ENCODE measurements at places on chromosomes 7 and 10.

DNA sequence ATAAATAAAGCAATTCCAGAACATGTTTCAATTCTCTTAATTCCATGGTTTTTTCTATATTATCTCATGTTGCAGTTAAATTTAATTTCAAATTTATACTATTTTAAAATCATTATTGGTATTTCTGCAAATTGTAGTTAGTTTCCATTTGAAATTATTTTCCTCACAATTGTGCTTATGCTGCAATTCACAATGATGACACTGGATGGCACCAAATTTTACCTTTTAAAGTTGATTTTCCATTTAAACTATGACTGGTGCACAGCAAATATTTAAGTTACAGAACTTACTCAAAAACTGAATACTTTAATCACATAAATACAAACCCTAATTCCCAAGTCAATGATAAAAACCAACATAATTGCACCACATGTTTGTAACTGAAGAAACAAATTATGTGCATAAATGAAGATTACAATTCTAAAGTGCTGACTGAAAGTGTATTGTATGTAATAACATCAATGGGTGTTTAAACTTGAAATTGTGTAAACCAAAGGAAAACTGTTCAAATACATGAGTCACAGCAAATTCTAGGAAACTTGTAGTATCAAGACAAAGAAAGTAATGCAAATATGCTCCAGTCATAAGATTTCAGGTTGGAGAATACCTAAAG lies 75.3 kb upstream of the AASS start:
- DNase-seq = no peak

- no peak for DNase-seq
Measured at GRCh38 chr7:101410743-101411507, 48.2 kb downstream of the COL26A1 start.

GRCh38 chr7:28473571-28474281 lies 61.4 kb downstream of the CREB5 start:
- no peak for DNase-seq

DNA sequence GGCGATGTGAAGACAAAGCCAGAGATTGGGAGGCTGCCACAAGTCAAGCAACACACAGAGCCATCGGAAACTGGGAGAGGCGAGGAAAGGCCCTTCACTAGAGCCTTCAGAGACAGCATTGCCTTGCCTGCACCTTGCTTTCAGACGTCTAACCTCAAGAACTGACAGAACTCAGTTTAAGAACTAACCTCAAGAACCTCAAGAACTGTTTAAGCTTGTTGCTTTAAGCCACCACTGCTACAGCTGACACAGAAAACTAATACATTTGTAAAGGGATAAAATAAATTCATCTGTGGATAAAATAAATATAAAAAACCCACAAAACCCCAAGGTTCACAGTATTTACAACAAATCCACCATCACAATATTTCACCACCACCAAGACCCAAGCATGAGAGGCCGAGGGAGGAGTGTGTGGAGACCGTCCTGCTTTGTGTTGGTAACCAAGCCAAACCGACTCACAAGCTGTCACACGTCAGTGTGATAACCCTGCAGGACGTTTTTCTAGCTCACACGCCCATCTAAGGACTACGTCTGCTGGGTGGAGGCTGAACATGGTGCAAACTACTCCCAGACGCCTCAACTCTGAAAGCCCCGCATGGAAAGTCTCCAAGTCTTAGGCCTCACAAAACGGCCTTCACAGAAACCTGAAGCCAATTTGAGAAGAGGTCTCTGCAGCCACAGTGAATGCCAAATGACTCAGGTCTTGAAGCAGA lies 116.8 kb downstream of the ABLIM1 start:
- no peak for DNase-seq

DNA sequence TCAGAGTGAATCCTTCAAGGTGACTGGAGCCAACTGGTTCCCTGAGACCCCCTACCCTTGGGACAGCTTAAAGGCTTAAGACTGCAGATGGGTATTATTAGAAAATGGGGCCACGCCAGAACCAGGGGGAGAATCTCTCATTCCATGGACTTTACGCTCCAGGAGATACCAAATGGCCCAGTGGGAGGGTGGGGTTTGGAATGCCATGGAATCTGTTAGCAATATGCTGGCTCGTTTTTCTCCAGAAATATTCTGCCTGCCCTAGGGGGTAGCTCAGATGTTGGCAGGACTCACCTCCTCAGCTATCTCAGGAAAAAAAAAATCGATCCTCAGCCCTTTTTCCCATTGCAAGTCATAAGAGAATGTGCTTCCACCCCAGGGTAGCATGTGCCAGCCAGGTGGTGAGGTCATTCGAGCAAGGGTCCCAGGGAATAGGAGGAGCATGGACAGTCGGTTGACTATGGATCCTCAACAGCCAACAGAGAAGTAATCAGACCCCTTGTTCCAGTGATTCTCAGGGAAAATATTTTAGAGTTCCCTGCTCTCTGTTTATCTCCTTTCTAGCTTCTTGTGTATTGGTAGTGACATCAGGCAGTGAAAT lies 22.9 kb downstream of the SVIL start:
- no peak for DNase-seq

GRCh38 chr10:17871036-17871435 lies 61.9 kb downstream of the MRC1 start:
- DNase-seq = no peak

DNA sequence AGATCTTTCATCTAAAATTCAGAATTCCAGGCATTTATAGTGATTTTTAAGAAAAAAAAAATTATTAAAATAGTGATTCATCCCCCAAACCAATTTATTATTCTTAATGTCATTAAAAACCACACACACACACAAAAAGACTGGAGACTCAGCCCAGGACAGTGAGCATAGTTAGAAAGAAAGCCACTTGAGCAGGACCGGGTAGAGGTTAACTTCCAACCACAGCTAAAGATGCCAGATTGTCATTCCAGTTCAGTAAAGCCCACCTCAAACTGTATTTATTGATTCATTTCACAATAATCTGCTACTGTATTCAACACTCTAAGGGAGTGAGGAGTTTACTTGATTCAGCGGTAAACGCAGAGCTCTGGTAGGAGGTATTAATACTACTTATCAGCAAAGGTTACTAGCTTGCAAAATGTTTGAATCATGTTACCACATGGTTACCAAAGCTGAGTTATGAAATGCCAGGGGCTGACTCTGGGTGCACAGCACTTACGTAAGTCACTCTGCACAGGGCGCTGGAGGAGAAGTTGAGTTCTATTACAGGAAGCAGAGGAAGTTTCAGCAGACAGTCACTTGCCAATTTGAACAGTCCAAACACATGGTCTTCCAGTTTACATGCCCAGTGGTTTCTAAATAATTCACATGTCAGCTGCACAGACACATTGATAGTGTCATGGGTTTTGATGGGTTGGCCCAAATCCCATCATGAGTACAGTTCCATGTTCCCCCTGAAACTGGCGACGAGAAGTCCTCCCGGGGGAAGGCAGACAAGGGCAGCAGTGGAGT lies 64.6 kb downstream of the KLF6 start:
- DNase-seq = no peak

DNA sequence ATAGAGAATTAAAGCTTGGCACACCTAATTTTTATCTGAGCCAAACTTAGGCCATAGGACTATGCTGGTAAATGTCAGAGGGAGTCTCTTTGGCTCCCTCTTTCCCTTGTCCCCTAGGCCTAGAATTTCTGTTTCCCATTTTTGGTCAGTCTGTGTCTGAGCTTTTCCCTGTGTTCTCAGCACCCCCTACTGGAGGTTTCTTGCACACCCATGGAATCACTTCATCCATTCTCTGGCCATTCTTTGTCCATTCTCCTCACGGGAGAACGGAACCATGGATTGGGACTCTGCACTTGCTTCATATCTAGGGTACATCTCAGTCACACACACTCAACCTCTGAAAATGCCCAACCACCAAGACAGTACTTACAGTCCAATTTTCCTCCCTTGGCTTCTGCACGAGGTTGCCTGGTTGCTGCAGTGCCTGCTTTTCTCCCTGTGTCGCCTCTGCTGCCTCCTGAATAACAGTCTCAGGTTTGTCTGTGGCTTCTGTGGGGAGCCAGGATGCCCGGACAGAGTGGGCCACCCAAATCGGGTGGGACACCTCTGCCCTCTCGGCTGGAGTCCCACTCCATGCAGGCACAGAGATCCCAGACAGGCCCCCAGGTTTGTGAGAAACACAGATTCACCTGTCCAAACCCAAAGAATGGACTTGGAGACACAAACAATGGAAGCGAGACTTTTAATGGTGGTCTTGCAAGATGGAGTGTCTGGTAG lies 35.1 kb upstream of the DNAH11 start:
- peak; percentile 2 for DNase-seq

GRCh38 chr10:117541909-117542705 lies 439 bp upstream of the EMX2 start:
- DNase-seq = no peak

DNA sequence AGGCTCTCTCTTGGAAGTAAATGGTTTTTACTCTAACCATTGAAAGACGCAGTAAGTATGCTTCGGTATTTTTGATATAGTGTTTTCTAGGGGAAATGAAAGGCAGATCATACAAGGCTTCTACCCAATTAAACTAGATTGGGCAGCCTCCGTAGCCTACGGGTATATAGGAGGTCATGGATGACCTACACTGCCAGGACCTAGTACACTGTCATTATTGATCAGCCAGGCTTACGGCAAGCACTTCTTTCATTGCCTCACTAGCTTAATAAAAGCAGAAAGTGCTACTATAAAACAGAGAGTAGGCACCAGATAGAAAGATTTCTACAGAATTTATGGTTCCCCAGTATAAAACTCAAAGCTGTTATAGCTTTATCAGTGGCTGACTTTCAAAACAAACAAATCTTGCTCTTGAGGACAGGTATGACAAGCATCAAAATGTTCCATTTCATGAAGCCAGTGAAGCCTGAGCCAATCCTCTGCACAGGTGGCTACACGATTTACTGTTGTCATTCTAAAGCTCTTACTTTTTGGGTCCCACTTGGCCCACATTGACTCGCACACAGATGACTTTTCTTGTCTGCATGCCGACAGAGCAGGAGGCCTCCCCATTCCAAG lies 358.1 kb downstream of the THSD7A start:
- DNase-seq = no peak

GRCh38 chr10:129825826-129826225 lies 138.2 kb downstream of the EBF3 start:
- no peak for DNase-seq

GRCh38 chr7:80790877-80791276 lies 128.0 kb downstream of the SEMA3C start:
- DNase-seq = no peak

GRCh38 chr7:95089414-95090315 lies 182.3 kb downstream of the PPP1R9A start:
- DNase-seq = no peak

DNA sequence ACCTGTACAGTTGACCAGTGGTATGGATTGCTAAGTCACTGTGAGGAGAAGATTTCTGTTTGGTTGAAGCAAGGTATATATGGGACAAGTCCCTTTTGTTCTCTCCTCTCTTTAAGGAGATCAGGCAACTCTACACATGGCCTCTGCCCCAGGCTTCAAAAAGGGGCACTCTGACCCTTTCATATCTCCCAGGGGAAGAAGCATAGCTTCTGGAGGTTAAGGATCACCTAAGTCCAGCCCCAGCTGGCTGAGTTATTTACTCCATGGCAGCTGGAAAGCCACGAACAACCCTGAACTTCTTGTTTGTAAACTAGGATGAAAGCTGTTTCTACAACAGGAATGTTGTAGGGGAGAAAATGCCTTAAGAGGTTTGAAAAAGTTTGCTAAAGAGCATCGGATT lies 129.2 kb upstream of the FEZF1 start:
- no peak for DNase-seq

- no peak for DNase-seq
Measured at GRCh38 chr7:102036958-102037357, 219.5 kb downstream of the CUX1 start.

- DNase-seq = no peak
Measured at GRCh38 chr10:22218448-22218847, 633 bp upstream of the EBLN1 start.

DNA sequence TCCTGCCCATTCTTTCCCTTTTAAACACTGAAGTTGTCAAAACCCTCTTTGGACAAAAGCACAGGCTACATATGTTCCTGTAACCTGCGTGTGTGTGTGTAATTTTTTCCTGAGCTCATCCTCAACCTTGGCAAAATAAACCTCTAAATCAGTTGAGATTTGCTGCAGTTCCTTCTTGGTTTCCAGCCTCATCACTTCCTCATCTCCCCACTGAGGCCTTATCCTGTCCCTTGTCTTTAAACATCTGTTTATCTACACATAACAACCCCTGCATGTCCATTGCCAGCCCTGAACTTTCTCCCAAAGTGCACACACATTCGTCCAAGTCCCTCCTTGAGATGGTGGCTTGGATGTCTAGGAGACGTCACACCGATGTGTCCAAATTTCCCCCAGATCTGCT lies 35.5 kb downstream of the LYZL2 start:
- DNase-seq = no peak

- no peak for DNase-seq
Measured at GRCh38 chr7:54245020-54245419, 297.2 kb upstream of the VSTM2A start.

DNA sequence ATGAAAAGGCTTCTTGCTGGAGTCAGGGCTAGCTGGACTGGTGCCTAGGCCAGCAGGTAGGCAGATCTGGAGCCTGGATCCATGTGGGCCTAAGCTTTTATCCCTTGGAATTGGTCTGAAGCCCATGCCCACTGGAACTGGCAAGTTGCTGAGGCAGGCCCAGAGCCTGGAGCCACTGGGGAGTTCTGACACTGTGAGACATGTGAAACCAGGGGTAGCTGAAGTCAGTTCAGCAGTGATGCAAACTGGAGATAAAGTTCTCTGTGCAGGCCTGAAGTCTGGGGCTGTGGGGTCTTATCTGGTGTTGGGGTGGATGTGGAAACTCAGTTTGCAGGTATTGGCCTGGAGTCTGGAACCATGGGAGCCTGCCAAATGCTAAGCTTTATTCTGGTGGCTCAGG lies 9.7 kb upstream of the THSD7A start:
- no peak for DNase-seq

GRCh38 chr7:107913851-107914250 lies 22.9 kb downstream of the DLD start:
- no peak for DNase-seq

GRCh38 chr10:23198940-23199767 lies 7.0 kb downstream of the PTF1A start:
- DNase-seq = no peak

DNA sequence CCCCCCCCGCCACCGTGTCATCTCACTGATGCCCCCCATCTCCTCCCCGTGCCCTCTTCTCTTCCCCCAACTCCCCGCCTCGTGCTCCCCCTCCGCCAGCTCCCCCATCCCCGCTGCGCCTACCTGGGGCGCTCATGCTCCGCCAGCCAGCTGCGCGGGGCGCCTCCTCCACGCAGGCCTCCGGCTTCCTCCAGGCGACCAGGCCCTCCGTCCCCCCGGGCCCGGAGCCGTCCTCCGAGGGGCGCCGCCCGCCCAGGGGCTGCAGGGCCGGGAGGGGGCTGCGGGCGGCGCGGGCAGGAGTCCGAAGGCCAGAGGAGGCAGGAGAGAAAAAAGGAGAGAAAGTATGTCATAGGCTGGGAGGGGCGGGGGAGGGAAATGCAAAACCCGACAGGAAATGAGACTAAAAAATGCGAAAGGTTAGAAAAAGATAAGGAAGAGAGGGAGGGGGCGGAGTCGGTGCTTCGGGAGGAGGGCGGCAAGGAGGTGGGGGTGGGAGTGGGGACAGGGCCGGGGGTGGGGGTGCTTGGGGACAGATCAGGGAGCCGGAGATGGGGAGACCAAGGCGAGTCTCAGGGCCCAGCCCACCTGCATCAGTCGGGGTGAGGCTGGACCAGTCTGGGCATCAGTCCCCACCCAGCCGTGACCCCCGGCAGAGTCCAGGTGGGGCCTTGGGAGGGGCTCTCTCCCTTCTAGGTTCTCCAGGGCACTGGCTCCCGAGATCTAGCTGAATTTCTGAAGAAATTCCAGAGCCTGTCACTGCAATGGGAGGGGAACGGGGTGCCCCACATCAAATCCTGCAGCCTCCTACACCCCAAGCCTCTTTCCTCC lies at the start of gene CARD11:
Gene CARD11, minus strand, starts transcription at position 324 of the 828 bp plus-strand sequence. CDS start 85,361 bp downstream, outside the sequence.
- DNase-seq = no peak

GRCh38 chr7:107744345-107744750 lies 406 bp downstream of the CBLL1 start:
- DNase-seq = no peak
